ENCODE measurements at places on chromosomes 3 and 15. TPM values are rescaled to one million over a fixed set of nuclear protein-coding genes. Genes with fewer than 3 reads are reported as not detected.

Gene ARPP19
- polyA plus RNA-seq: 31.1 TPM

Gene LEKR1
- 2.5 TPM for polyA plus RNA-seq

Gene PLA2G4E
- polyA plus RNA-seq: not detected

Gene KCNMB2
- polyA plus RNA-seq: 1.4 TPM

Gene DLL4
- 14.4 TPM for polyA plus RNA-seq

Gene GOLGA6L7
- polyA plus RNA-seq: 0.03 TPM

Gene FHIT
- 5.9 TPM for polyA plus RNA-seq

Gene PRR23E
- polyA plus RNA-seq: not detected

Gene XRN1
- 34.4 TPM for polyA plus RNA-seq

Gene SAMMSON
- polyA plus RNA-seq: not detected

Gene GOLGA6L4
- polyA plus RNA-seq: 0.92 TPM

Gene NPAP1
- polyA plus RNA-seq: 0.97 TPM

Gene GMPS
- polyA plus RNA-seq: 23.8 TPM

Gene CD96
- 1.4 TPM for polyA plus RNA-seq

Gene SCN11A
- not detected for polyA plus RNA-seq

Gene ADAMTS17
- 0.54 TPM for polyA plus RNA-seq

DNA sequence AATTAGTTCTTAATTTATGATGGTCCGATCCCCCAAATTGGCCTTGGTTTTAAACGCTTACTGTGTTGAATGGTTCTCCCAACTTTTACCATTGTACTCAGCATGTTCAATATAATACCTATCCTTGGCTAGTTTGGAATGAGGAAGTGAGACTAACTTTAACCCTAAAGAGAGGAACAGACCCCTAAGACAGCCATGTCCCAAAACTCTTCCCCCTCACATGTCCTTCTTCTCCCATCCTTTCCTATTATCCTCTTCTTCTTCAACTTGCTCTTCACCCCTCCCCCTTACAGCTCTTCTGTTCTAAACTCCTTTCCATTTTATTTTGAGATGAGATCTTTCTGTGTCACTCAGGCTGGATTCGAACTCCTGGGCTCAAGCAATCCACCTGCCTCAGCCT lies 116.5 kb downstream of the RBMS3 start:
- H3K27me3 ChIP-seq: no peaks in the 10 kb centered on the region
- no peak overlapping the region for H3K4me3 ChIP-seq
- no peaks in the 10 kb centered on the region for H3K4me1 ChIP-seq

DNA sequence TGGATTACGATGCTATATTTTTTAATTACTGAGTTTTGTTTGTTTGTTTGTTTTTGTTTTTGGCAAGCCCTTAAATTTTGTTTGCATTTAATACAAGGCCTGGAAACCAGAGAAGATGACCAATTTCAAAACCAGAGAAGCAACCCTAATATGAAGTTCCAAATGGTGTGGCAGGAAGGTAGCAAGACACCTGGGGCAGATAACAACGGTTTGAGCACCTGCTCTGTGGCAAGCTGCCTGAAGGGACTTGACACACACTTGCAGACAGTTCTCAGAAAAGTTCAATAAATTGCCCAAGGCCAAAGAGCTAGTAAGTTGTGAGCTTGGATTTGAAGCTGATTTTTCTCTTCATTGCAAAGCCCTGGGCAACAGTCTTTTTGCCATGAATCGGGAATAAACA lies 151.2 kb upstream of the UBE2E1 start:
- no peak overlapping the region for H3K27ac ChIP-seq
- no peak for DNase-seq
- no peaks in the 10 kb centered on the region for H3K36me3 ChIP-seq
- H3K27me3 ChIP-seq: peaks cover 2% of the 10 kb centered on the region
- no peak overlapping the region for H3K4me3 ChIP-seq
- peaks cover 4% of the 10 kb centered on the region for H3K4me1 ChIP-seq

DNA sequence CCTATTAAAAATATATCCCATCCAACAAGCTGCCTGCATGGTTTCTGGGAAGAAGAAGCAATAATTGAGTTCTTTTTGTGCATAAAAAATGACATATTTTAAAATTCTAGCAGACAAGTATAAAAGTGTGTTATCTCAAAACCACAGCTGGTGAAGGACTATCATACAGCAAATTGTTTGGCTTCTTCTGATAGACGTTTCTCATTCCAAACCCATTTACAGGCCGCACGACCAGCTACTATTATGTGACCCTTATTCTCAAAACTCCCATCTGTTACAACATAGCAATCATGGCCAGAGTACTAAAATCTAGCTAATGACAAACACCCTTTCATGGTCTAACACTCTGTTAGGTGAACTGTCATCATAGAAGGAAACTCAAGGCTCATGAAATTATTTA lies 21.7 kb downstream of the ETFA start:
- no peak overlapping the region for H3K27ac ChIP-seq
- H3K36me3 ChIP-seq: no peaks in the 10 kb centered on the region
- no peaks in the 10 kb centered on the region for H3K27me3 ChIP-seq
- H3K4me3 ChIP-seq: no peak overlapping the region
- no peak for DNase-seq

DNA sequence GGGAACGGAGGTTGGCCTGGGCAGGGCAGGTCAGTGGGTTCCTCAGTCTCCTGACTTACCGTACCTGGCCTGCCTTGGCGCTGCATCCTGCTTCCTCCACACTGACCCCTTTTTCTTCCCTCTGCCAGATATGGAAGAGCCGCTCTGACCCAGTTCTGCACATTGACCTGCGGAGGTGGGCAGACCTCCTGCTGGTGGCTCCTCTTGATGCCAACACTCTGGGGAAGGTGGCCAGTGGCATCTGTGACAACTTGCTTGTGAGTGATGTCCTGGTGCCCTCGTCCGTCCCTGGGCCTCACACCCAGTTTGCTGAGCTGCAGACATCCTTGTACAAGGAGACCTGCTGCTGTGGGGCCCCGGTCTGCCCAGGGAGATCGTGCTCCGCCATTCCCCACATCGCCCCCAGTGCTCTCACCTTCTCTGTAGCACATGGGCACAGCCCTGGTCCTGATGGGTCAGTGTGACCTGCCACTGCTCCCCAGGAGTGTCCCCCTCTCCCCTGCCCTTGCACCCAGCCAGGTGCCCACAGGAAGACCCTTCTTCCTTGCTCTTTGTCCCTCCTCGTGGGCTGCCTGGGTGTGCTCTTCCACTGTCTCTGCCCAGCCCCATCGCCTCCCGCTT lies 21.0 kb downstream of the PPCDC start:
- H3K4me3 ChIP-seq: no peak overlapping the region
- peaks cover 18% of the 10 kb centered on the region for H3K4me1 ChIP-seq
- no peaks in the 10 kb centered on the region for H3K36me3 ChIP-seq
- DNase-seq: no peak
- H3K27ac ChIP-seq: peak overlapping the region; percentile 88

DNA sequence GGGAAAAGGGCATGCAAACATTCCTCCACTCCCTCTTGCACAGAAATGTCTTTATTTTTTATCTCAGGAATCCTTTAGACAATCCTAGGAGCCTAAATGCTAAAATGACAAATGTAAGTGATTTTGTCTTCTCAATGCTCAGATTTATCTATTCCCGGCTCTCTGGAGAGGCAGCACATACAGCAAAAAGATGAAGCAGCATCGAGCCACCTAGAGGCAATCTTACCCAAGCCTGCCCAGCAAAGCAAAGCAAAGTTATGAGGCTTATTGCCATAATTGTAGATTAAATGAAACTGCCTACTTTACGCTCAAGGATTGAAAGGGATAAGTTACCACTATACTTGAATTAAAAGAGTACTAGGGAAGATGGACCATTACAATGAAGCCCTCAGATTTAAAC lies 750.4 kb upstream of the NR2F2 start:
- H3K27me3 ChIP-seq: no peaks in the 10 kb centered on the region
- H3K27ac ChIP-seq: no peak overlapping the region
- no peaks in the 10 kb centered on the region for H3K4me1 ChIP-seq
- no peak for DNase-seq
- H3K36me3 ChIP-seq: no peaks in the 10 kb centered on the region
- no peak overlapping the region for H3K4me3 ChIP-seq

- no peaks in the 10 kb centered on the region for H3K4me1 ChIP-seq
- H3K27me3 ChIP-seq: no peaks in the 10 kb centered on the region
- no peak for DNase-seq
- no peaks in the 10 kb centered on the region for H3K36me3 ChIP-seq
- H3K4me3 ChIP-seq: no peak overlapping the region
Measured at GRCh38 chr3:105959851-105960250, 91.0 kb upstream of the CBLB start.

- H3K27ac ChIP-seq: no peak overlapping the region
- no peaks in the 10 kb centered on the region for H3K36me3 ChIP-seq
- no peak for DNase-seq
- H3K4me1 ChIP-seq: no peaks in the 10 kb centered on the region
- H3K4me3 ChIP-seq: no peak overlapping the region
- H3K27me3 ChIP-seq: no peaks in the 10 kb centered on the region
Measured at GRCh38 chr15:68445351-68445750, 13.4 kb upstream of the ITGA11 start.

DNA sequence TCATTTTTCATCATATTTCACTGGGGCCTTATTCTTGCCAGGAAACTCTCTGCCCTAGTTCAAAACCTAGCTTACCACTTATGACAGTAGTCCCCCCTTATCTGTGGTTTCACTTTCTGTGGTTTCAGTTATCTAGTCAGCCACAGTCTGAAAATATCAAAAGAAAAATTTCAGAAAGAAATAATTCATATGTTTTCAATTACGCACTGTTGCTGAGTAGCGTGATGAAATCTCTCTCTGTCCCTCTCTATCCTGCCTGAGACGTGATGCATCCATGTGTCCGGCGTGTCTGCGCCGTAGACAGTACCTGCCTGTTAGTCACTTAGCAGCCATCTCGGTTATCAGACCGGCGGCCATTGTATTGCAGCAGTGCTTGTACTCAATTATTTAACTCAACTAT lies 369.9 kb upstream of the MCTP2 start:
- DNase-seq: no peak
- no peaks in the 10 kb centered on the region for H3K4me1 ChIP-seq
- no peak overlapping the region for H3K4me3 ChIP-seq
- H3K36me3 ChIP-seq: no peaks in the 10 kb centered on the region

DNA sequence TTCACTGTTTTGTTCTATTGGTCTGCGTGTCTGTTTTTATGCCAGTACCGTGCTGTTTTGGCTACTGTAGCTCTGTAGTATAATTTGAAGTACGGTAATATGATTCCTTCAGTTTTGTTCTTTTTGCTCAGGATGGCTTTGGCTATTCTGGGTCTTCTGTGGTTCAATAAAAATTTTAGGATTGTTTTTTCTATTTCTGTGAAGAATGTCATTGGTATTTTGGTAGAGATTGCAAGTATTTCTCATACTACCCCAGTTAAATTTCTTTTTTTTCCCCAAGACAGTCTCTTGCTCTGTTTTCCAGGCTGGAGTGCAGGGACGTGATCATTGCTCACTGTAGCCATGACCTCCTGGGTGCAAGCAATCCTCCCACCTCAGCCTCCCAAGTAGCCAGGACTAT lies 53.4 kb downstream of the STARD9 start:
- H3K4me1 ChIP-seq: no peaks in the 10 kb centered on the region
- H3K27ac ChIP-seq: no peak overlapping the region
- no peaks in the 10 kb centered on the region for H3K27me3 ChIP-seq
- H3K4me3 ChIP-seq: no peak overlapping the region

- no peaks in the 10 kb centered on the region for H3K4me1 ChIP-seq
- H3K4me3 ChIP-seq: no peak overlapping the region
- DNase-seq: no peak
- no peaks in the 10 kb centered on the region for H3K36me3 ChIP-seq
- no peaks in the 10 kb centered on the region for H3K27me3 ChIP-seq
- no peak overlapping the region for H3K27ac ChIP-seq
Measured at GRCh38 chr3:43268636-43269035, 17.7 kb upstream of the SNRK start.

DNA sequence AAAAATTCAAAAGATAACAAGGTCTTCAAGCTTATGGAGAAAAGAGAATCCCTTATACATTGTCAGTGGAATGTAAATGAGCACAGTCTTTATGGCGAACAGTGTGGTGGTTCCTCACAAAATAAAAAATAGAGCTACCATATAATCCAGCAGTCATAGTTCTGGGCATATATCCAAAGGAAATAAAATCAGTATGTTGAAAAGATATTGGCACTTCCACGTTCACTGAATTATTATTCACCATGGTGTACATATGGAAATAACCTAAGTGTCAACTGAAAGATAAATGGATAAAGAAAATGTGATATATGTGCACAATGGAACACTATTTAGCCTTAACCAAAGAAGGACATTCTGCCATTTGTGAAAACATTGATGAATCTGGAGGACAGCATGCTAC lies 1161.2 kb downstream of the ROBO2 start:
- no peak overlapping the region for H3K4me3 ChIP-seq
- H3K4me1 ChIP-seq: no peaks in the 10 kb centered on the region
- H3K27me3 ChIP-seq: no peaks in the 10 kb centered on the region
- H3K36me3 ChIP-seq: no peaks in the 10 kb centered on the region
- H3K27ac ChIP-seq: no peak overlapping the region

DNA sequence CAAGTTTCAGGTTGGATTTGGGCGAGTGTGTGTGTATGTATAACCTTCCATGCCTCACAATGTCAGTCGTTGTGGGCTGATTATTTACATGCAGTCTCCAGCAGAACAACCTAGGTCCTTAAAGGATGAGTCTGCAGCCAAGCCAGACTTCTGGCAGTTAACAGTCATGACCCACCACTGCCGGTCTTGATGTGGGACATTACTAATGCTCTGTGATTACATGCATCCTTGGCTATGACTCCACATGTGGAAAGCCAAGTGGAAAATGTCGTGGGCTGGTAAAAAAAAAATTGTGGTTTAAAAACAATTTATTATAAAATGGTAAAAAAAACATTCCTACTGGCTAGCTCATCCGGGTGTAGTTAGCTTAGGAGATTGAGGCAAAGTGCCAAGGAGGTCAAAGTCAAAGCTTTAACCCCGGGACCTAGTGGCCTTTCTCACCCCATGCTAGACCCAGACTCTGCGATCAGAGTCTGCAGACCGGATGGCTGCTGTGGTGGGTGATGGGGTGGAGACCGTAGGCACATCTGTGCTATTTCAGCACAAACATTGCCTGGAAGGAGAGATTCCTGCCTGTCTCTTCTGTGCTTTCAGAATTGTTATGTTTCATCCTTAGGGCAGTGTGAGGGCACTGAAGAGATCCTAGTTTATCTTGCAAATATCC lies 6.8 kb downstream of the RARRES1 start:
- H3K4me1 ChIP-seq: no peaks in the 10 kb centered on the region
- DNase-seq: peak; percentile 54
- no peaks in the 10 kb centered on the region for H3K27me3 ChIP-seq
- H3K27ac ChIP-seq: peak overlapping the region; percentile 88

DNA sequence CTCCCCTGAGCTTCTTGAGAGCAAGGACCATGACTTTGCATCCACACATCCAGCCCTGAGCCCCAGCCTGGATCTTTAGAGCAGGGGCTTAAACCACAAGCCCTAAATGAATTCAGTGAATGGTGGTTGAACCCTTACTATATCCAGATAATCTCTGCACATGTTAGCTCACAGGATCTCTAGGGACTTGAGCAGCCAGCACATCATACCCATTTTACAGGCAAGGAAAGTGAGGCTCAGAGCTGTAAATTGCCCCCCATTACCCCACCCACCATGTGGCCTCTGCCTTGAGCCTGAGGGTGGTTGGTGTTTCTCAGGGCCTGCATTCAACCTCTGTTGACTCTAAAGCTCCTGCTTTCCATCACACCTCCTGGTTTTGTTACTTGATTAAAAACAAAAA lies 27.6 kb downstream of the EAF1 start:
- no peak overlapping the region for H3K4me3 ChIP-seq
- no peak overlapping the region for H3K27ac ChIP-seq
- no peaks in the 10 kb centered on the region for H3K4me1 ChIP-seq
- DNase-seq: no peak
- no peaks in the 10 kb centered on the region for H3K27me3 ChIP-seq
- no peaks in the 10 kb centered on the region for H3K36me3 ChIP-seq

Measured in small intestine (tissue), 16 donors.